ENCODE measurements at places on chromosomes 1 and 21. TPM values are rescaled to one million over a fixed set of nuclear protein-coding genes. Genes with fewer than 3 reads are reported as not detected.

Gene RNF115
- 15.0 TPM for total RNA-seq

Gene SLC1A7
- total RNA-seq, result not detected

Gene SYT2
- total RNA-seq, result not detected

Gene OR2T35
- total RNA-seq, result not detected

Gene KCNT2
- not detected for total RNA-seq

Gene CELA3A
- not detected for total RNA-seq

Gene ZNF496
- 26.6 TPM for total RNA-seq

Gene AKR7A3
- 1.0 TPM for total RNA-seq

GRCh38 chr1:2943686-2944260 lies 77.5 kb upstream of the ACTRT2 start:
- no peak overlapping the region for H3K4me3 ChIP-seq
- peaks cover 4% of the 10 kb centered on the region for H3K27me3 ChIP-seq
- H3K4me1 ChIP-seq, result no peaks in the 10 kb centered on the region
- H3K36me3 ChIP-seq, result no peaks in the 10 kb centered on the region

DNA sequence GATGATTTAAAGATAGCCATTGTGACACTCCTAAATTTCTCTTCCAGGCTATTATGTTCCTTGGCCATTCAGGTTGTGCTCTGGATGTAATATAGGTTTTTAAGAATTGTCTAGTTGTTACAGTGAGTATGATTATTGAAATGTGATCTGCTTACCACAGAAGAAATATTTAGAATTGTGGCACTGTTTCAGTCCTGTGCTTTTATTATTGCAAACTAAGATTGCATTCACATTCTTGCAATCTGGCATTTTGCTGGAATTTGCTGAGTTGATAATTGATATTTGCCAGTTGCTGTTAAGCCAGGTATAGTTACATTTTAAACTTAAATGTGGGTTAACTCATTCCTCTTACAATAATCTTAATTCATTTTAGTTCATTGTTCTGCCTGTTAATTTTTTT lies 22.3 kb downstream of the EXO1 start:
- no peak overlapping the region for H3K4me3 ChIP-seq
- peaks cover 42% of the 10 kb centered on the region for H3K36me3 ChIP-seq
- no peak overlapping the region for H3K27ac ChIP-seq
- no peaks in the 10 kb centered on the region for H3K27me3 ChIP-seq
- H3K4me1 ChIP-seq, result peaks cover 2% of the 10 kb centered on the region

DNA sequence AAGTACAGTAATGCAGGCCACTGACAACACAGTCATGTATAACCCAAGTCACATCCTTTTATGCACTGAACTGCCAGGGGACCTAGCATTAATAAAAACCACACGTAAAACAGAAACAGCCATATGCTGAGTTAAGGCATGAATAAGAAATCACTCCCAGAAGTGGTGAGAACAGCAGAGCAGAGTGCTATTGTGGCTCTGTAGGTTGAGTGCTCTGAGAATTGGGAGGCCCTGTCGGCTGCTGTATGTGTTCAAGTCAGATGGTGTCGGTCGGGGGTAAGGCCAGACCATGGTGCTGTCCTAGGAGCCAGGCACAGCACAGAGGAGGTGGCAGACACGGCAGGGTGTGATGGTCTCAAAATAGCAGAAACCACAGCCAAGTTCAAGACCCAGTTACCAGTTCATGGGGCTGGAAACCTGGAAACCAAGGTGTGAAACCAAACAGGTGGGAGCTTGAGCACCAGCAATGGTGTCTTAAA lies 126.6 kb upstream of the COA6 start:
- H3K4me1 ChIP-seq, result peaks cover 31% of the 10 kb centered on the region
- no peaks in the 10 kb centered on the region for H3K27me3 ChIP-seq
- H3K36me3 ChIP-seq, result peaks cover 77% of the 10 kb centered on the region
- H3K4me3 ChIP-seq, result no peak overlapping the region

- no peaks in the 10 kb centered on the region for H3K4me1 ChIP-seq
- no peak overlapping the region for H3K4me3 ChIP-seq
- H3K27me3 ChIP-seq, result no peaks in the 10 kb centered on the region
- H3K27ac ChIP-seq, result no peak overlapping the region
- peaks cover 10% of the 10 kb centered on the region for H3K36me3 ChIP-seq
Measured at GRCh38 chr1:223788746-223789415, 56.9 kb downstream of the TP53BP2 start.

DNA sequence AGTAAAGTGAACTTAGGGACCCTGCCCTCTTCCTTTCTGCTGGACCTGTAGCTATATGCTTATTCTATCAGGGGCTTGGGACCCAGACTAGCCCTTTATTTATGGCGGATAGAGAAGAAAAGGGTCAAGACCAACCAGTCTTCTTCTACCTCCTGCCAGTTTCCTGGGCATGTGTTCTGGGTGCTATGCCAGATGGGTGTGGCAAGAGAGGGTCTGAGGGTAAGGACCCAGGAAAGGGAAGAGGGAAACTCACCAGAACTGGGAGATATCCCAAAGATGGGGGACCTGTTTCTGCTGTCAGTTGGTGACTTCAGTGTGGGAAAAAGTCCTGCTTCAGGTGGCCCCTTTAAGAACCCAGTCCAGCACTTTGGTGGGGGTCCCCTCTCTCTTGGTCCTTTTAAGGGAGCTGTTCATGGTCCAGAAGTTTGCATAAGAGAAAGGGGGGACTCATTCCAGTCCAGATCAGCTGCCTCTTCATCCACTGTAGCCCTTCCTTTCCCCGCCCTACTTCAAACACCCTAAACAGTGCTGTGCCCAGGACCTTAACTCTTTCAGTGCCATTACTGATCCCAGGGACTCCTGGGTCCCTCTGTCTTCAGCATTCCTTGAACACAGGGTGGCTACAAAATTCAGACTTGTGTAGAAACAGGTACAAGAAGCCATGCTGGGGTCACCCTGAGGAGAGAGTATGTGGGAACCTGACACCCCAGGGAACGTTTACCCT lies 18.4 kb downstream of the SSR2 start:
- no peak overlapping the region for H3K27ac ChIP-seq
- H3K27me3 ChIP-seq, result no peaks in the 10 kb centered on the region
- no peak overlapping the region for H3K4me3 ChIP-seq
- DNase-seq, result no peak
- H3K4me1 ChIP-seq, result peaks cover 20% of the 10 kb centered on the region
- peaks cover 6% of the 10 kb centered on the region for H3K36me3 ChIP-seq

- no peak for DNase-seq
- no peak overlapping the region for H3K4me3 ChIP-seq
- no peak overlapping the region for H3K27ac ChIP-seq
- H3K27me3 ChIP-seq, result no peaks in the 10 kb centered on the region
- H3K36me3 ChIP-seq, result peaks cover 29% of the 10 kb centered on the region
Measured at GRCh38 chr1:45594412-45594811, 10.6 kb downstream of the NASP start.

GRCh38 chr1:48726557-48727215 lies 50.0 kb downstream of the BEND5 start:
- no peak overlapping the region for H3K27ac ChIP-seq
- no peak for DNase-seq
- no peak overlapping the region for H3K4me3 ChIP-seq
- peaks cover 7% of the 10 kb centered on the region for H3K4me1 ChIP-seq
- H3K36me3 ChIP-seq, result peaks cover 14% of the 10 kb centered on the region

DNA sequence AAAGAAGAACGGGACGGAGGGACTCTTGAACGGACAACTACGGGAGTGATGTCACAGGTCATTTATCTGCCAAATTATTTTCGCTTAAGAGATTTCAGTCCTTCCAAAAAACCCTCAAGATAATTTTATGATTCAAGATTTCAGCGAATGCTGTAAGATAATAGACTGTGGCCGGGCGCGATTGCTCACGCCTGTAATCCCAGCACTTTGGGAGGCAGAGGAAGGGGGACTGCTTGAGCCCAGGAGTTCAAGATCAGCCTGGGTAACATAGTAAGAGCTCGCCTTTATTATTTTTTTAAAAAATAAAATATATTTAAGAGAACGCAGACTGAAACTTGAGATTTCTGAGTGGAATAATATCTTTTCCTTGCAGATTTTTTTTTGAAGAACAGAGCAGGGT lies 609 bp downstream of the RWDD2B start:
- peaks cover 29% of the 10 kb centered on the region for H3K4me1 ChIP-seq
- peaks cover 7% of the 10 kb centered on the region for H3K36me3 ChIP-seq
- H3K4me3 ChIP-seq, result peak overlapping the region; percentile 85
- peak overlapping the region; percentile 93 for H3K27ac ChIP-seq
- no peaks in the 10 kb centered on the region for H3K27me3 ChIP-seq

- peak overlapping the region; percentile 29 for H3K27ac ChIP-seq
- no peaks in the 10 kb centered on the region for H3K36me3 ChIP-seq
- peaks cover 56% of the 10 kb centered on the region for H3K27me3 ChIP-seq
- peaks cover 32% of the 10 kb centered on the region for H3K4me1 ChIP-seq
Measured at GRCh38 chr1:10939654-10940450, 72.6 kb upstream of the TARDBP start.

- no peak overlapping the region for H3K27ac ChIP-seq
- no peak overlapping the region for H3K4me3 ChIP-seq
- H3K36me3 ChIP-seq, result no peaks in the 10 kb centered on the region
- H3K4me1 ChIP-seq, result peaks cover 29% of the 10 kb centered on the region
- DNase-seq, result no peak
Measured at GRCh38 chr1:116254776-116255175, 118.3 kb upstream of the ATP1A1 start.

DNA sequence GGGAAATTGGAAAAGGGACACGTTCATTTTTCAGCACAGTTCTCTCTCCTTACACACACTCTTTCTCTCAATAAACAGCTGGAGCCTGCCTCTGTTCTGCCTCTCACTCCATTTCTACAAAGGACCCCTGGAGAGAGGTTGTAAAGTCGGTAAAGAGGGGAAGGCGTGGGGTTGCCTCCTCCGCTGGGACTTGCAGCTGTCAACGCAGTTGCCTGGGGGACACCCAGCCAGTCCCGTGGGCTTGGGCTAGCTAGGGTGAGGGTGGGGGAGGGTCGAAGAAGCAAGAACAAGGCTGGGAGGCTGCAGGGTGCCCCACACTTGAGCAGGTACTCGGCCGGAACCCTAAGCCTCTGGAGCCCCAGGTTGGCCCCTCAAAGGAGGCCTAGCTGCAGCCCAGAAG lies 27.6 kb downstream of the C1orf216 start:
- no peak overlapping the region for H3K4me3 ChIP-seq
- H3K4me1 ChIP-seq, result no peaks in the 10 kb centered on the region
- DNase-seq, result no peak
- H3K27ac ChIP-seq, result no peak overlapping the region

GRCh38 chr1:84913555-84913892 lies 20.5 kb upstream of the LPAR3 start:
- peaks cover 18% of the 10 kb centered on the region for H3K27me3 ChIP-seq
- no peaks in the 10 kb centered on the region for H3K4me1 ChIP-seq
- no peak overlapping the region for H3K27ac ChIP-seq
- no peak overlapping the region for H3K4me3 ChIP-seq

DNA sequence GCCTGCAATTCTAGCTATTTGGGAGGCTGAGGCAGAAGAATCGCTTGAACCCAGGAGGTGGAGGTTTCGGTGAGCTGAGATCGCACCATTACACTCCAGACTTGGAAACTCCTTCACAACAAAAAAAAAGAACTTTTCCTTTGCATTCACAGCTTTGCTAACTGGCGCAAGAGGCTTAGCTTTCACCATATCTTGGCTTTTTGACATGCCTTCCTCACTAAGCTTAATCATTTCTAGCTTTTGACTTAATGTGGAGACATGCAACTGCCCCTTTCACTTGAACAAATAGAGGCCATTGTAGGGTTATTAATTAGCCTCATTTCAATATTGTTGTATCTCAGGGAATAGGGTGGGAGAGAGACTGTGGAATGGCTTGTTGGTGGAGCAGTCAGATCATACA lies 8.7 kb downstream of the KPNA6 start:
- peaks cover 26% of the 10 kb centered on the region for H3K4me1 ChIP-seq
- no peak overlapping the region for H3K27ac ChIP-seq

DNA sequence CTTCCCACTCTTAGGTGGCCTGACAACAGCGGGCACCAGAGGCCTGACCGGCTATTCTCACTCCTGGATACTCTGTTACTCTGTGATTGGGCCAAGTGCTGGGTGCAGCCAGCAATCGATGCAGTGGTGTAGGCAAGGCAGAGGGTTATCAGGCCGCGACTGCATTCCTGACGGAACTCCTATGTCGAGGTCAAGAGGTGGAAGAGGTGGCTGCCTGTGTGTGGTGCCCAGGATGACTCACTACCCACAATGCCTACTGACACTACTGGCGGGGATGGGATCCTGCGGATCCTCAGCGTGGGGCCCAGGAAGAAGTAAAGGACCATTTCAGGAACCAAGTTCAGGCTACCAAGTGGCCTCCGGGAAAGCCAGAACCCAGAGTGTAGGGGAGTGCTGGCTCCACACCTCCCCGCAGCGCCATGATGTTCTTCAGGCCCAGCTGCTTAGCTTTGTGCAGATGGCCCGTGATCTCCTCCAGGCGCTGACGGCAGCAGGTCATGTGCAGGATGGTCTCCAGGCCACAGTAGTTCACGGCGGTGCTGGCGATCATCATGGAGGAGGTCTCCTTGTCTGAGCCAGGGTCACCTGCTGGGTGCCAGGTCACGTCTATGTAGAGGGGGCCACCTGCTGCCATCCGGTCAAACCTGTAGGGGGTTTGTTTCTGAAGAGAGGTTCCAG lies 4.9 kb downstream of the MTHFR start:
- peaks cover 19% of the 10 kb centered on the region for H3K36me3 ChIP-seq
- DNase-seq, result no peak
- H3K27ac ChIP-seq, result no peak overlapping the region
- peaks cover 24% of the 10 kb centered on the region for H3K4me1 ChIP-seq

DNA sequence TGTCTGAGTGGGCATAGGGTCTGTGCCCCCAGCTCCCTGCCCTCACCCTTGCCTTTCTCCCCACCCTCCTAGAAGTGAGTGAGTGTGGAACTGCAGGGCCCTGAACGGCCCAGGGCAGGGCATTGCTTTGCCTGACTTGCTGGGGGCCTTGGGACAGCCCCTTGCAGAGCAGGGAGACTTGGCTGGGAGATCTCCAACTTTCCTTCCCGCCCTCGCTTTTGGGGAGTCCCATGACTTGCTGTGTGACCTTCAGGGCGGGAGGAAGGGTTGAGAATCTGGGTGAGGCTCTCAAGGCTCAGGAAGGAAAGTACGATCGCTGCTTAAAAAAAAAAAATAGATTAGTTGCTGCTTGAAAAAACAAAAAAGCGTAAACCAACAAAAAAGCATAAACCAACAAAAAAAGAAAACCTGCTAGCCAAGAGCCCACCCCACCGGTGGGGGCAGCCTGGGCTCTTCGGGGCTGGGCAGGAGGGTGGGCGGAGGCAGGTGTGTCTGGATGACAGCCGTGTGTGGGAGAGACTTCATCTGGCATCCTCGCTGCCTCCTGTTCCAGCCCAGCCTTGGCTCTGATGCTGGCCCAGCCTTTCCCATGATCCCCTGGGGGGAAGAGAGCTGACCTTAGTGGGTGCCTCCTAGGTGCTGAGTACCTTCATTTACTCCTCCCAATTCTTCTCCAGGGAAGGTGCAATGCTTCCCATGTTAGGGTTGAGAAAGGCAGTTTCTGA lies 6.5 kb downstream of the NBL1 start:
- H3K4me1 ChIP-seq, result peaks cover 29% of the 10 kb centered on the region
- DNase-seq, result no peak
- H3K27ac ChIP-seq, result no peak overlapping the region
- H3K27me3 ChIP-seq, result no peaks in the 10 kb centered on the region

- DNase-seq, result no peak
- no peaks in the 10 kb centered on the region for H3K36me3 ChIP-seq
- peaks cover 4% of the 10 kb centered on the region for H3K4me1 ChIP-seq
- H3K27ac ChIP-seq, result no peak overlapping the region
- peaks cover 21% of the 10 kb centered on the region for H3K27me3 ChIP-seq
Measured at GRCh38 chr1:181429462-181429861, 53.9 kb upstream of the CACNA1E start.
